Activated T-helper 1 cell treated with Interleukin-2 at 50 U/mL for 16 hours (primary cell): ENCODE measurements at places on chromosomes 4 and X.

DNA sequence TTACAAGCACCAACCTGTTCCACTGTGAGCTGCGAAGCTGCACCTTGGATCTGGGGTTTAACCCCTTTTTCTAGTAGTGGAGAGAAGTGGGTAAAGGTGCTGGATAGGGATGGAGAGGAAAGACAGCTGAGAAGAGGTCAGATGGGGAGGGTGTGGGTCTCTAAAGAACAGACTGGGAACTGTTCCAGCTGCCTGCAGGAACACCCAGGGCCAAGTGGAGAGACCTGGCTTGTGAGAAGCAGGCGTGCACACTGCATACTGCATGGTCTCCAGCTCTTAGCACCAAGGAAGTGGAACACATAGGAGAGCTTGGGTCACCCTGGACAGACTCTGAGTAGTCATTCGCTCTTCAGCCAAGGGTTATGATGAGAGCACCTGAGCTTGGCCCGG lies 16.1 kb downstream of the BCOR start:
- DNase-seq, result no peak

GRCh38 chr4:73684097-73684496 lies 56.3 kb upstream of the CXCL8 start:
- no peak for DNase-seq

DNA sequence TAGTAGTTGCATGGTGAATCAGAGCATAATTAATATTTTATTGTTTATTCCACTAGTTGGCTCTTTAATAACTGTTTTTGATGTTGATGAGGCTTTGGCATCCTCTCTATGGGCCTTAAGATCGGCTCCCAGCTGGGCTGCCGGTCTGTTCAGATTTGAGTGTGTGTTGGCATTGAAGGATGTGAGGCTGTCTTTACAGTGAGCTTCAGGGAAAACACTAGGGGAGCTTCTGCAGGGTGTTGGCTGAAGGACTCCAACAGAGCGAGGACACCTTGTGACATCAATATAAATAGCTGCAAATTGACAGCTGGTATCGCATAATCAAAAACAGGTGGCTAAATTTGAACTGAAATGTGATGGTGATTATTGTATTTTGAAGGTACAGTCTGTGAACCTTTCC lies 322.0 kb downstream of the FSTL5 start:
- DNase-seq, result no peak

GRCh38 chr4:53234111-53234510 lies 131.8 kb downstream of the SCFD2 start:
- no peak for DNase-seq

DNA sequence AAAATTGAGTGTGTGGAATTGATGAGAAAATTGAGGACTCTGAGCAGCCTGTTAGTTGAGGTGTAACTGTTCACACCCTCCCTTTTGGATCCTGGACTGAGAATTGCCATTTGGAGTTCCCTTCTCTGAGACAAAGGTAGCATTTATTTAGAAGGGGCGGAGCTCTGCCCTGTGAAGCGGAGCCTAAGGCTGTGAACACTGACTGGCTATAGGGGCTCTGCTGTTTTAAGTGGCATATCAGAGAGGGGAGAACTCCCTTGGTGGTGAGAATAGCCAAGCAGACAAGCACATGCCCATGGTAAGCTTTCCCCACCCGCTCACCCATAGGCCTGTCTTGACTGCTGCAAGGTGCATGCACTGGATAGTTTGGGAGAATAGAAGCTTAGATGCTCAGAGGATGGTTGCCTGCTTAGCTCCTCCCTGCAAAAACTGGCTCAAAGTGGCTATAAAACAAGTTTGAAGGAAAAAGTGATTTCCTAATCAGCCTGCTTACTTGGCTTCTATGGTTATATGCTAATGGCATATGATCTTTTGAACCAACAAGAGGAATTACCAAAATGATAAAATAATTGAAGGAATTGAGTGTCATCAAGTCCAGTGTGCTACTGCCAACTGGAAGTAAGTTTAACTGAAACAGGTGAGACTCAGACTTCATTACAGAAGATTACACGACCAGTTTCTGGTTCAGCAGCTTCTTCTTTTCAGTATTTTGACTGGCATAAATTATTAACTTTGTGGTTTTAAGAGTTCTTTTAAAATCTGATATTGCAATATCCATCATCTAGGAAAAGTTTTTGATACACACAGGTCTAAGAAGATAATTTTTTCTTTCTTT lies 108.4 kb downstream of the AFF1 start:
- DNase-seq, result no peak

DNA sequence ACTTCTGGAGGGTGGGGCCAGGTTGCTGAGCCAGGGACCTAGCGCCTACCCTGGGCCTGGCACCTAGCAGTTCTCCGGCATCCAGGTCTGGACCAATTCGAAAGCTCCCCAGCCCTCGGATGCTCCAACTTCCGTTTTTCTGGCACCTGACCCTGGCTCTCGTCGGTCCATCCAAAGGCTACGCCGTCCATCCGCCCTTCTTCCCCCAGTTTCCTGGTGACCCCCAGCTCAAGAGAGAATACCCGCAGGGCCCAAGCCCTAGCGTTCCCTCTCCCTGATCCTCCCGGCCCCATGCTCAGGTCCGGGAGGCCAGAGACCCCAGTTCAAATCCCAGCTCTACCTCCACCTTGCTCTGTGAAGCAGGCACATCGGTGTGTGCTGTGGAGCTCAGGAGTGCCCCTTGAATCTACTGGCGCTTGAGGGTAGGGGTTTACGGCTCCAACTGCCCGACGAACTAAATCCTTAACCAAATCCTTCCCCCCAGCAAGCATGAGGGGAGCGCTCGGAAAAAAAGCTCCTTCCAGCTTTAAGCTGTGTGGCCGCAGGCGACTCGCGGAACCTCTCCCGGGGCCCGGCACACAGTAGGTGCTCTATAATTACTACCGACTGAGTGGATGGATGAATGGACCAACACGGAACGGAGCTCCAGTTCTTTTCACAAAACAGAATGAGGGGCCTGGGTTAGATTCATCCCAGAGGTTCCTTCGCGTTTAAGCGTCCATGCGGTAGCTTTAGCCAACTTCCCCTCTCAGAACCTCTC lies 1.1 kb downstream of the CRMP1 start:
- DNase-seq, result no peak

DNA sequence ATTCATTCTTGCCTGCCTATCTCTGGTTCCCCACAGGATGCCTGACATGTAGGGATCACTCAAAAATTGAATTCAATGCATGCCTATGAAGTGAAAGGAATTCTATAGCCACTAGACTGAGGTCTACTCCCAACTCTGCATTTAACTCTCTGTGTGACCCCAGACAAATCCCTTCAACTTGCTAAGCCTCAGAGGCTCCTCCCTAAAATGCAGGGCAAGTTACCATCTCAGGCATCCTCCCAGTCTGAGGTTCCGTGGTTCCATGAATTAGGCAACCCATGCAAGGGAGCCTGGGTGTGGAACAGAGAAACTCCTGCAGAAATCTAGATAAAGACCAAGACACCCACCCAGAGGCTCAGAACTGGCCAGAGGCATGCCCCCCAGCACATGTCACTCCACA lies 6.6 kb downstream of the SRPX start:
- no peak for DNase-seq

GRCh38 chr4:4837316-4837715 lies 22.1 kb upstream of the MSX1 start:
- DNase-seq, result no peak

DNA sequence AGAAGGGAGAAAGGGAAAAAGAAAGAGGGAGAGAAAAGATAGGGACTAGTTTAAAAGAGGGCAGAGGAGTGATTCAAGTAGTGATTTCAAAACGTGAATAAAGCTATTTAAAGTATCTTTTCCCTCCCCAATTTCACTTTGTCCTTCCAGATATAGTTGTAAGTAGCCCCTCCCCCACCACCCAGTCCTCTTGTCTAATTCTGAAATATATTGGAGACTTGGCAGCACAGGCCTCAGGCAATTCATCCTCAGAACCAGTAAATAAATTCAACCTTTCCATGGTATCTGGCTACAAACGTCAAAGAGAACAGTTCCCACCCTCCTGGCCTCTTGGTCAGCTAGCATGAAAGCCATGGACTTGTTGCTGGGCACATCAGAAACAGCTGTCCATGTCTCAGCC lies 169.5 kb upstream of the SCML1 start:
- DNase-seq, result no peak

GRCh38 chrX:68934421-68934820 lies 105.6 kb downstream of the EFNB1 start:
- no peak for DNase-seq

GRCh38 chrX:110412971-110413726 lies 54.5 kb downstream of the RTL9 start:
- DNase-seq, result peak; percentile 39

- no peak for DNase-seq
Observed at GRCh38 chrX:132875650-132876522, 82.5 kb downstream of the HS6ST2 start.

- DNase-seq, result no peak
Observed at GRCh38 chr4:64272432-64272831, 136.8 kb downstream of the TECRL start.

DNA sequence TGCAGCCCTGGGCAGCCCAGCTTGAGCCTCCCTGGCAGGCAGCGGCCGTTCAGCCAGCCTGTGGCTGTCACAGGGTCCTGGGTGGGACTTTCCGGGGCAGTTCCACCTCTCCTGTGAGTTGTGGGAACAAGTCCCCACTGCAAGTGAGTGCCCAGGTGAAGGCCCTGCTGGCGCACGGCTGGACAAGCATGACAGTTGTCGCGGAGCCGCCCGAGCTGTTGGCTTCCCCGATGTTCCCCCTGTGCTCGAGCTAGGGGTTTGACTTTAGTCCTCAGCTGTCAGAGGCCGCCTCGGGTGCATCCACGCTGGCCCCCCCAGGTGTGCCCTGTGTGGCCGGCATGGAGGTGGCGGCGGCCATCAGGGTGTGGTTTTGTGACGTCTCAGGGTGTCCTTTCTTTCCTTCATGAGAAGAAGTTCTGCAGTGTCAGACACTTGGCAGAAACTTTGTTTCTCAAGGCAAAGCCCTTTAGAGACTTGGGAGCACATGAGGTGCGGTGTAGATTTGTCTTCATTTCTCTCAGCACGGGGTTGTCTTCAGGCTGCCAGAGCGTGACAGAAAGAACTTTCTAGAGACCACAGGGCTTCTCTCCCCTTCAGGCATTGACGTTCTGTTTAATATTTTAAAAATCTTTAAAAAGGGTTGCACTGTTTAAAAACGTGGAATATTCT lies 69.4 kb upstream of the HGFAC start:
- no peak for DNase-seq

DNA sequence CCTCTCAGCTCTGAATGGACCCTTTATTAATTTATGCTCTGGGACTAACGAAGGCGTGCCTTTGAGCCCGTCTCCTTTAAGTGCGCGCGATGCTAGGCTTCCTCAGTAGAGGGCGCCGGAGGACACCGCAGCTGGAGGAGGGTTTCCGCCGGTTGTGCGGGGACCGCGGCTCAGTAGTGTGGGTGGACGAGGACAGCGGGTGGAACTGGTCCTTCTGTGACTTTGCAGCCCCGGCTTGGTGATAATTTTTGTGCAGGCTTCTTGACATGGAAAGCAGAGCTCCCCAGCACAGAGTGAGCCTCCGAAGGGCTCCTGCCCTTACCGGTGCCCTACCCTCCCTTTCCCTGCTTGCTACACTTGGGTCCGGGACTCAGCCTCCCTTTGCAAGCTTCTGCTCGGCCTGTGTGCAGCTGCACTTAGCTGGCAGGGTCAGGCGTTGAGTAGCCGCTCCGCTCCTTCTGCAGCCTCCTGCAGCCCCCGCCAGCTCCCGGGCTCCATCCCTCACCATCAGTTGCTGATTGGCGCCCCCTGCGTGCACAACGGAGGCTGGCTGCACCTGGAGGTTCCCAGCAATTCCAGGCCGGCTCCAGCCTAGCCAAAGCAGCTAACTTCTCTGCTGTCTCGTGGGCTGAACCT lies 26.8 kb upstream of the BOD1L1 start:
- peak; percentile 55 for DNase-seq

GRCh38 chrX:107894038-107894437 lies 68.4 kb downstream of the MID2 start:
- DNase-seq, result no peak

GRCh38 chr4:6269616-6270511 lies at the start of gene WFS1:
TSS of gene WFS1 (plus strand) at chr4:6269850. CDS start at chr4:6277456, 7,606 bp downstream.
- DNase-seq, result peak; percentile 98

- DNase-seq, result no peak
Observed at GRCh38 chr4:55499495-55499894, 47.2 kb downstream of the CLOCK start.

DNA sequence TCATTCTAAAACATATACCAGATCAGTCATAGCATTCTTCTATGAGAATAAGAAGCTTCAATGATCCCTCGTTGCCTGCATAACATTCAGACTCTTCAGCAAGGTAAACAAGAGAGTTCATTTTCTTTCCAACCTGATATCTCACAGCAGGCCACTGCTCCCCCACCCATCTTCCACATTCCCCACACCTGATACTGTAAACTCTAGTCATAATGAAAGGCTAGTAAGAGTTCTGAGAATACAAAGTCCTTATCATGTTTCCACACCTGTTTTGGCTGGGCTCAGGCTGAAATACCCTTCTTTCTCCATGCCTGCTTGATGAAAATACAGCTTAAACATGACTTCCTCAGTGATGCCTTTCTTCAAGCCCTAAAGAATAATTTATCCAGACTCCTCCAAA lies 2.3 kb upstream of the AASDH start:
- no peak for DNase-seq

- no peak for DNase-seq
Observed at GRCh38 chrX:153441296-153441695, 4.6 kb downstream of the TREX2 start.

DNA sequence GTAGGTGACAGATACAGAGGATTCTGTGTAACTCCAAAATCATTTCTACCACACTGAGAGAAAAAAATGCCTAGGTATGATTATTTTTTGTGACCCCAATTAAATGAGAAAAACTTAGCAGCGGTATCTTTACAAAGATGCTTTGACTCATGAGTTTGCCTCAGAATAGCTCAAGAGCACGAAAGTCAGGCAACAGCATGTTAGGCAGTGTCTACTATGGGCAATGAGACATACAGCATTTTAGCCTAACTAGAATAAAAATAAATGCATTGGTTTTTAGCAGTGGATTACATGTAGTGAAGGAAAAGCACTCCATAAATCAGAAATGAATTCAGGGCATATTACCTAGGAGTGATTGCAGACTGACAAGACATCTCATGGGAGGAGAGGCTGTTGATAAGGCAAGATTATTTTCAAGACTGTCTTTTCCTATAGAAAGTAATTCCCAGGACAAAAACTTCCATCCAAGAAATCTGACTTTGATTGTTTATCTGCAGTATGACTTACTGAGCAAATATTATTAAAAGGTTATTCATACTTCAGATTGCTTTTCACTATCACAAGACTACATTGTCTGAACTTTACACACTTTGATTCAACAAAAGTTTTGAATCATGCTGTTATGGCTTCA lies 3.6 kb downstream of the ANXA10 start:
- DNase-seq, result no peak

DNA sequence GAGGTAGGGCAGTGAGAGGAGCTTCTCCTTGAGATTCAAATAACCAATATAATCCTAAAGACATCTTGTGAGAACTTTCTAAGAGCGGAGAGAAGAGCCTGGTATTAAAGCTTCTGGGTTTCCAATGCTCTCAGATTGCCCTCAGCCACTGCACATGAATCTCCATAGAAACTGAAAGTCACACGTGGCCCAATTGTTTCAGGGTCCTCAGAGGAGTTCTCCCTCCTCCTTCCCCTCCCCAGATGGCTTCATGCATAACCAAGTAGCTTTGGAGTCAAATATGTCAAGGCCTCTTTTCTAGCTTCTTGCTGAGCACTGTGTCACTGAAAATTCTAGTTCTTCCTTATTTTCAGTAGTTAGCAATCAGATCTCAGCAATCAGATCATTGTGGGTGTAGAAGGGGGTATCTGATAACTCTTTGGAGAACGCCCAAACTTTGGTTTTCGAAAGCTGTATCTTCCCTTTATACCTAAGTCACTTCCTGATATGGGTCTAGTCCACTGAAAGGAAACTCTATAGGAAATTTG lies 2.2 kb downstream of the BTK start:
- no peak for DNase-seq
